ENCODE measurements at places on chromosomes 1 and 21.

DNA sequence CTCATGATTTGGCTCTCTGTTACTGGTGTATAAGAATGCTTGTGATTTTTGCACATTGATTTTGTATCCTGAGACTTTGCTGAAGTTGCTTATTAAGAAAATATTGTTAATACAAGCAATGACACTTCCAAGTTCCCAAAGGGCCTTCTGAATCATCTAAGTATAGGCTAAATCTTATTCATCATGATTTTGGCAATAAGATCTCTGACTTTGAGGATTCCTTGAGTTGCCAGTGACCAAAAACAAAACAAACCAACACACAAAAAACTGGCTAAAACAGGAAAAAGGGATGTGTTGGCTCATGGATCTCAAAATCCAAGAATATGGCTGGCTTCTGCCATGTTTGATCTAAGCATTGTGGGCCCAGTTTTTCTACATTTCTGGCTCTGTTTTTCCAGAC, 163.4 kb downstream of the HHIPL2 start:
- no peak for DNase-seq

- peak; percentile 62 for DNase-seq
Observed at GRCh38 chr1:109193653-109194590, 19.8 kb upstream of the SARS1 start.

DNA sequence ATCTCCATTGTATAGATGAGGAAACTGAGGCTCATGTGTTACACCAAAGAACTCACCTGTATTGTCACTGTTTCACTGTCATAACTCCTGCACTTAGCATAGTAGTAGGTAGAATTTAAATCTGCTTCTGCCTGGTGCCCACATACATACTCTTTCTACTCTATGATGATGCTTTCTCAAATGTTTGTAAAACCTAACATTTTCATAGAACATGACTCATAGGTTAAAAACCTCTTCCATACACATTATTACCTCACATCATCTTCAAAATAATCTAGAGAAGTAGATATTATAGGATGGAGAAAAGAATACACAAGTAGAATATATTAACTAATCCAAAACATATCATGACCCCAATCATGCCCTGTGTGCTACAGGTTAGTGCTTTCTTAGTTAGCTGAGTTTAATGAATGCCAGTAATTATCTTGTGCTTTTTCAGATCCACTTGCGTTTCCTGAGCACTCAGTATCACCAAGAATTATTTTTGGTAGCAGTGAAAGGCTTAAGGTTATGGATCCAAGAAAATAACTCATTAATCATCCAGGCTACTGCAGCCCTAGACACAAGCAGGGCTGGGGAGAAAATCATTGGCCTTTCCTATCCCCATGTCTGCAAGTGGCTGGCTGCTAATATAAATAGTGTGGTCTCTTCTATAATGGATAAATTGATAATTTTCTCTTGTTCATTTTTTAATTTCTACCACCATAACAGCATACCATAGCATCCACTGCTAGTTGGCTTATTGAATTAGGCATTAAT, 156.9 kb downstream of the LRRC40 start:
- no peak for DNase-seq

DNA sequence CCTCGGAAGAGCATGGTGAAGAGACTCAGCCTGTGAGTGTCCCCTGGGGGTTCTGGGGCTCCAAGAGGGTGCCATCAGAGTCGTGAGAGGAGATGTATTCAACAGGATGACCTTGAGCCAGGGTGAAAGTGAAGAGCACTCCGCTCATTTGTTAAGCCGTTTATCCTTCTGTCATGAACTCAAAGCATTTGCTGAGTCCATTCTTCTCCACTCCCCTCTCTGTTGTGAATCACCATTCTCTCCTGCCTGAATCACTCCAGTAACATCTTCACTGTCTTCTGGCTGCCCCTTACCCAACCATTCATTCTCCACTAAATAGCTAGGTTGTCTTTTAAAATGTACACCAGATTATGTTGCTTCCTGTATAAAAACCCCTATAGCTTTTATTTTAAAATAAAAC, 102.2 kb downstream of the RGL1 start:
- no peak for DNase-seq

GRCh38 chr1:172107316-172107975, 266.1 kb downstream of the DNM3 start:
- no peak for DNase-seq

GRCh38 chr1:188355082-188355481, 1526.3 kb downstream of the PLA2G4A start:
- DNase-seq = no peak

GRCh38 chr1:34833711-34834110, 25.8 kb downstream of the SMIM12 start:
- DNase-seq = no peak

DNA sequence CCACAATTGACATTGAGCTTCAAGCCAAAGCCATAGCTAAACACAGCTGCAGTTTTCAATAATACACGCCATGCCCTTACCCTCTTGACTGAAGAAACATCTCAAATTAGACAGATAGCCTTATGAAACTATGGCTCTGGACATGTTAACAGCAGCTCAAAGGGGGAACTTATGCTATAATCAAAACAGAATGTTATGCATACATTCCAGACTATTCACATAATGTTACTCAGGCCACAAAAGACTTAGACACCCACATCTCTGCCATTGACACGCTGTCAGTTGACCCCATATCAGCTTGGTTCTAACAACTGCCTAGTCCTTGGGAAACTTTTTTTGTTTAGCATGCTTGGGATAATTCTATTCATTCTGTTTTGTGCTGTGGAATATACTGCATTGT, 2.3 kb upstream of the NENF start:
- DNase-seq = no peak

GRCh38 chr1:155389826-155390225, 69.1 kb downstream of the RUSC1 start:
- no peak for DNase-seq

- DNase-seq = no peak
Observed at GRCh38 chr1:29410476-29410875, 174.2 kb downstream of the PTPRU start.

- no peak for DNase-seq
Observed at GRCh38 chr1:232726048-232726779, 79.0 kb upstream of the MAP10 start.

DNA sequence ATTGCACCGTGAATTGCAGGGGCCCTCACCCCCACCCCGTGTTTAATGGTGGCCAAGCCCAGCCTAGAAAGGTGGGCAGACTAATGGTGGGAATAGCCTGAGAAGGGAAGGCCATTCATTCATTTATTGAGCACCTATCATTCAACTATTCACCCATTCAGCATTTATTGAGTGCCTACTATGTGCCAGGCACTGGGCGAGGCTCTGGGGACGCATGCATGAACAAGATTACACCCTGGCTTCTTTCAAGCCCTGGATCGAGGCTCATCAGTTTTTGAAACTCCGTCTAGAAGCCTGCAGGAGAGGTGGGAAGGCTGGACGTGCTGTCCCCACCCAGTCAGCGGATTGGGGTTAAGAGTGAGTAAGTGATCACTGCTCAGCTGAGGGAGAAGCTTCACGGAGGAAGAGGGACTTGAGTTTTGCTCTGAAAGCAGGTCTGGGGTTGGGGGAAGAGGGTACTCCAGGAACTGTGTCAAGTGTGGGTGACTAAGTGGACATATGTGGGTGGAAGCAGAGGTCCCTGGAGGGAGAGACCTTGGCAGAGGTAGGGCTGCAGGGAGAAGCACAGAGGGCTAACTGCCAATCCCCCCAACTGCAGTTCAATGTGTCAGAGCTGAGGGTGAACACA, 35.6 kb downstream of the MEF2D start:
- no peak for DNase-seq

DNA sequence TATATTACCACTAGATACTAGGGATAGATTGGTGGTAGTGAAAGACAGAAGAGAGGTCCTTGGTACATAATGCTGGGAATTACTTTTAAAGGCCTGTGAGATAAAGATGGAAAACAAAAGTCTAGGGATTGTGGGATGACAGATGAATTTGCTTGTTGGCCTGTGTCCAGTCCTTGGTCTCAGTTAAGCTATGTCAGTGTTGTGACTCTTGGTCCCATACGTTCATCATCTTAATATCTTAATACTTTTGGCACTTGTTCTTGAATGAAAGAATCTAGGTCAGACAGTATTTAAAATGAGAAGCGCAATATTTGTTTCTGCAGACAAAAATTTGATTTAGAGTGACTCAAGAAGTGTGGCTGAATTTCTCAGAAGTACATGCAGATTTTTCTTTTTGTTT, 7.6 kb downstream of the RPL5 start:
- DNase-seq = no peak

GRCh38 chr1:6188466-6188865, 8.3 kb upstream of the CHD5 start:
- DNase-seq = no peak

- DNase-seq = no peak
Observed at GRCh38 chr1:188027613-188028012, 1198.9 kb downstream of the PLA2G4A start.

DNA sequence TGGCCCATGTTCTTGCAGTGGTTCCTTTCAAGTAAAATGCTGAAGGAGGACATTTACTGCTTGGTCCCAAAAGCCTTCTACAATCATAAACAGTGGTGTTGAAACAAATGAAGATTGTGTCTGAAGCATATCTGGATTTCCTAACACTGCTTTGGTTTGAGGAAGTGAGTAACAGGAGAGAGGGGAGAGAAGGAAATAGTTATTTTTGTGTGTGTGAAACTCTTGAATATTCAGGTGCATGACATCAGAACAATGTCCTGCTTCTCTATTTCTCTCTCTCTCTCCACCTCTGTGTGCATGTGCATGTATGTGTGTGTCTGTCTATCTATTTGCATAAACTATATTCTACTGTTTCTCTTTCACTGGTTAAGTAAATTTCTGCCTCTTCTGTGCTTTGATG, 61.4 kb upstream of the TNFSF18 start:
- peak; percentile 85 for DNase-seq

GRCh38 chr1:74818661-74819456, 85.9 kb downstream of the TYW3 start:
- DNase-seq = no peak

DNA sequence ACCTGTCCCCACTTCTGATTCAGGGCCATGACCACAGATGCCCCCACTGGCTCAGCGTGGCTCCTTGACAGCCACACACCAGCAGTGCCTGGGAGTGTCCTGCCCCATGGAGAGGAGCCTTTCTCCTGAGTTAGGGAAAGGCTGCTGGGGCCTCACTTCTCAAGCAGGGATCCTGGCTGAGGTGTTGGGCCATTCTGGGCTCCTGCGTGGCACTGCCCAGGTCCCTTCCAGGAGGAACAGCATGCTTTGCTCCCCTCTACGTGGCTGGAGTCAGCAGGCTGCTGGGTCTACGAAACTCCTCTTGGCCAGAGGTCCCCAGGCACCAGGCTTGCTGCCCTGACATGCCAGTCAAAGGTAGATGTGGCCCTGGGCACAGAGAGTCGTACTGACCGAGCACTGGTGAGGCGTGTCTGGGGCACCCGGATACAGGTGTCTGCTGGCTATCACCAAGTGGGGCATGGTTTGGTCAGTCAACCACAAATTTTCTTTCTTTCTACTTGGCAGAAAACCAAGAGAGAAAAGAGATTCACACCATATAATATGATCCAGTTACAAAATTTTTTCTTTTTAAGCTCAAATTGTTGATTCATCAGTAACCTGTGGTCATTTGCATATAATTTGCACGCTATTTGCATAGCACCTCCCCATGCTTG, 4.1 kb downstream of the ADORA1 start:
- no peak for DNase-seq

DNA sequence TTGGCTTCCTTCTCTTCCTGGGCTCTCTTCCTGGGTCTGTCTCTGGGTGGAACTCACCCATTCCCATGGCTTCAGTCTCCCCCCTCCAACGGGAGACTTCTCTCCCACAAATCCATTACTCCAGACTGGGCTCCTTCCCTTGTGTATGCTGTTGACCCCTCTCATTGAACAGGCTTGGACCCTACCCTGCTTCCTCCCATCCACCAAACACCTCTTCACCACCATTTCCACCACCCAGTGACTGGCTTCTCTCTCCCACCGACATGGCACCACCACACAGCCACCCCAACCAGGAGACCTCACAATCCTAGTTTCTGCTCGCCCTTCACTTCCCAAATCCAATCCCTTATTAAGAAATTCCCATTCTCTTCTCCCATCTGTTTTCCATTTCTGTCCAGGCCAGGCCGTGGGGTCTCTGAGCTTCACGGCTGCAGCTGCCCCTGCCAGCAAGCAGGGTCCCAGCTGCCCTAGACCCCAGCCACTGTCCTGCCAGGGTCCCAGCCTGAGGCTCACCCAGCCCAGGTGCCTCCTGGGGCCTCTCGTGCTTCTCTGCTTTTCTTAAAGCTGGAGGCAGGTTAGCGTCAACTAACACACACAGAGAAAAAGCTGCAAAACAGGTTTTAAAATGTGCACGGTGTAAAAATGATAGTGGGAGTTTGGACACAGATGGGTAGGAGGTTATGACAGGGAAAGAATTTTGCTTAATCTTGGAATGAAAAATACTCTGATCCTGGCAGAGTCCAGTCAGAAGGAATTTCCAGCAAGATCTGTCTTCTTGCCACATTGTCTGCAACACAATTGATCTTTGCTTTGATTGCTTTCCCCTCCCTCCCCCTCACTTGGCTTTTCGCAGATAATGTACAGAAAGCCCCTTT, 383.8 kb upstream of the VAMP3 start:
- DNase-seq = no peak

- peak; percentile 95 for DNase-seq
Observed at GRCh38 chr1:185373813-185374529, 56.9 kb upstream of the IVNS1ABP start.

- DNase-seq = no peak
Observed at GRCh38 chr1:33294071-33295010, 26.6 kb downstream of the A3GALT2 start.

GRCh38 chr1:231724876-231725647, 98.5 kb downstream of the DISC1 start:
- DNase-seq = peak; percentile 71

DNA sequence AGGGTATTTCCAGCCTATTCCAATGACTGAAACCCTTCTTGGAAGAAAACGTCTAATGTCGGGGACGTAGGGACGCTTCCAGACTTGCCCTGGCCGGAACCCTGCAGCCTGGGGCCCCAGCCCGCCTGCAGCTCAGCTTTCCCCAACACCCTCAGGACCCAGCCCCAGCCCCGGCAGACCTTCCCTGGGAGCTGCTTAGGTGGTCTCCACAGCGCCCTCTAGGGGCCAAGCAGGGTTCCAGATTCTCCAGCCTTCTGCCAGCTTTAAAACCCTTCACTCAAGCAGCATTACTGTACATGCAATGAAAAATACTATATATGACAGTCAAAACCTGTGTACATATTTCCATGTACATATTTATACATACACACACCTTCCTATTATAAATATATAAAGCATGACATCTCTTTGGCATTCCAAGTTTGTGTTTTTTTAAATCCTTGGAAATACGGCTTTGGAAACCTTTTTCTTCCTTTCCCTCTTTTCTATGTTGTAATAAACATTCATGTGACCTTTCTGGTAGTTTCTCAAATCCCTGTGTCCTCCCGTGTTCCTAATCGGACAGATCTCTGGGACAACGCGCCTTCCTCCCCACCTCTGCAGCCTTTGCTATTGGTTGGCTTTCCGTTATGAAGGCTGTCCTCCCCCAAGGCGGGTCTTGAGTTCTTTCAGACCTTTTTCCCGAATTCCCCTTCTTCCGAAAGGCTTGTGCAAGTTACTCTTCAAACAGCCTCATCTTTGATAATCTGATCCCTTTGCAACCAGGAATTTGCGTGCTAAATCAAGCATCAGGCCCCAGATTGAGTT, 60.3 kb downstream of the STUM start:
- peak; percentile 66 for DNase-seq

- DNase-seq = no peak
Observed at GRCh38 chr1:183987593-183988318, 49.8 kb downstream of the COLGALT2 start.

- DNase-seq = no peak
Observed at GRCh38 chr1:196143602-196144342, 464.5 kb downstream of the KCNT2 start.

All from CD14-positive monocyte (primary cell).